Keratinocyte (primary cell): ENCODE measurements at places on chromosomes 2 and 18. TPM values are rescaled to one million over a fixed set of nuclear protein-coding genes. Genes with fewer than 3 reads are reported as not detected.

EGR4 gene
- not detected in 3 replicates for polyA plus RNA-seq

DNA sequence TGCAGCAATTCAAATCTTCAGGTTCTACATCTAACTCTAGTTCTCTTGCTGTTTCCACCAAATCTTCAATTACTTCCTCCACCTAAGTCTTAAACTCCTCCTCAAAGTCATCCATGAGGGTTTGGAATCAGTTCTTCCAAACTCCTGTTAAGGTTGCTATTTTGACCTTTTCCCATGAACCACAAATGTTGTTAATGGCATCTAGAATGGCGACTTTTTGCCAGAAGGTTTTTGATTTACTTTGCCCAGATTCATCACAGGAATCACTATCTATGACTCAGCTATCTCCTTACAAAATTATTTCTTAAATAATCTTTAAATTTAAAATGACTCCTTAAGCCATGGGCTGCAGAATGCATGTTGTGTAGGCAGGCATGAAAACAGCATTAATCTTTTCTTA lies 368.9 kb upstream of the TNP1 start:
- no peak for DNase-seq

PLGLB1 gene
- 0.10 to 0.38 TPM (median 0.11 TPM) in 3 replicates for polyA plus RNA-seq

FAM124B gene
- 0.03 to 0.04 TPM (median 0.03 TPM) in 3 replicates for polyA plus RNA-seq

DNA sequence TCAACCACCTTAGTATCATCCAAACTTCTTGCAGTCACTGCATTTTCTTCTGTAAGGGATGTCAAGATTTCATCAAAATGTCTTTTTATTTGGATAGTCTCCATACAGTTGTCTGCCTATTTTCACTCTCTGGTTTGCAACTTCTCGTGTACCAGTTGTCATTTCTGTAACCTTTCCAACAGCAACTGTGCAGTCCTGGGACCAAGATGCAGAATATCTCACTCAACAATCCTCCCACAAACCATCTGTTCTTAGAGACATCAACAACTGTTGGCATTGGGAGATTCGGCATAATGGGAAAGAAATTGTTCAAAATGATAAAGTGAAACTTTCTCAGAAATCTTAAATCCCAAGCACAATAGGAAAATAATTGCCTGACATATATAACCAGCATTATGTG lies 933.6 kb upstream of the SLC39A10 start:
- DNase-seq = no peak

DNA sequence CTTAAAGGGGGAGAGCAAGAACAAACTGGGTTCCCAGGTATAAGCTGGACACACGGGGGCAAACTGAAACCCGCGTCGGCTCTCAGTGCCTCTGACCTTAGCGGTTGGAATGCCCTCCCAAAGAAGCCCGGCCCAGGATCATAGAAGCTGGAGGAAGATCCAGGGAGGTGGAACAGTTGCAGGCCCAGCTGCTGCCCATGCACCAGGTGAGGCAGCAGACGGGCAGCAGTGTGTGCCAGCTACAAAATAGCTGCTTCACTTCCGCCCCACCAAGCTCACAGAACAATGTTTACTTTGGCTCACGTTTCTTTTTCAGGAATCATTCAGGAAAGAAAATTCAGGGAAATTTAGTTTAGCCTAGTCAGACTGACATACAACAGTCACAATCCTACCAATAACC lies 3.9 kb upstream of the ERMN start:
- no peak for DNase-seq

DNA sequence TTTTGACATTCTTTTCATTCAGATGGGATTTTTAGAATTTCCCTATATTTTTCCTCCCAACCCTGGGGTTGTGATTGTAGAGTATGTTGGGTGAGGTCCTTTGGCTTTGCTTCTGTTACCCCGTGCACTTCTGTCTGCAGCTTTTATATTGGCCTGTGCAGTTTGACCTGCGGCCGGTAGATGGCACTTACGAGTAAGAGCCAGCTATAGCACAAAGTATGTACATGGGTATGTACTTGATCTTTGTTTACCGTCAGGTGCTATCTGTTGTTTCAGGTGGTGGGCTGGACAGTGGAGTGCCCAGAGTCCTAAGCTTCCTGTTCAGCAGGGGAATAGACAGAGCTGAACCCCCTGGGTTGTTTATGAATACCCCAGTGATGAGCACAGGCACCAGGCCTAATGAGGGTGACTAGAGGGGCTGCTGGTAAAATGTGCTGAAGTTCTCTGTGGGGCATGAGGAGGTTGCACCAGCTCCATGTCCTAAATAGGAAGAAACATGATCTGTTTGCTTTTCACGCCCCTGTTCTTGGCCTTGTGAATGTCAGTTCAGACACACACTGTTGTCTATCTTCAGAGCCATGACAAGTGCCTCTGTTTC lies 58.9 kb upstream of the THUMPD2 start:
- DNase-seq = peak; percentile 21

DNA sequence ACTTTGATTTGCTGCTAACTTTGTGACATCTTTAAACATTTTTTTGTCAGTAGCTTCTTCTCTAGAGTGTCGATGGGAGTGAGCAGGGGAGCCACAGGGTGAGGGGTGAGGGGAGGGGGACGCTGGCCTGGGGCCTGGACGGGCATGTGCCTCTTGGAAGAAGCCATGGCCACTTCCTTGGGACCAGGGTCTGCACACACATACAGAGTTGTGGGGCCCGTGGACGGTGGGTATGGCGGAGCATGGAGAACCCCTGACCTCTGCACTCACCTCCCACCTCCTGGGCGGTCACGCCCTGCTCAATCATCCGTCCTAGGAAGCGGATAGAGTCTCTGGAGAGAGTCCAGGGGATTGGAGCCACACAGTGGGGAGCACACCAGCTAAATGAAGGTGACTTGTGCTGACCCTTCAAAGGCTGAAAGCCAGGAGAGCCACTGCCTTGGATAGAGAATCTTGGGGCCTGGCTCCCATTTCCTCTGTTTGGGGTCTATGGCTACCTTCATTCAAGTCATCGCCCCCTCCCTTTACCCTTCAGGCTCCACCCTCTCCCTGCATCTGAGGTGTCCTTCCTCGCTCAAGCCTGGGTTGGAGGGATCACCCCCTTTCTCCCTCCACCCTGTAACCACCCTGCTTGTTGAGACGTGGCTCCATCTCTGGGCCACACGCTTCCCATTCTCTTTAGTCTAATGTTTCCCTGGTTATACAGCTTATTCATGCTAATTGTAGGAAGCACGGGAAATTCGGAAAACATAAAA lies 63.9 kb upstream of the HAAO start:
- DNase-seq = no peak

DNA sequence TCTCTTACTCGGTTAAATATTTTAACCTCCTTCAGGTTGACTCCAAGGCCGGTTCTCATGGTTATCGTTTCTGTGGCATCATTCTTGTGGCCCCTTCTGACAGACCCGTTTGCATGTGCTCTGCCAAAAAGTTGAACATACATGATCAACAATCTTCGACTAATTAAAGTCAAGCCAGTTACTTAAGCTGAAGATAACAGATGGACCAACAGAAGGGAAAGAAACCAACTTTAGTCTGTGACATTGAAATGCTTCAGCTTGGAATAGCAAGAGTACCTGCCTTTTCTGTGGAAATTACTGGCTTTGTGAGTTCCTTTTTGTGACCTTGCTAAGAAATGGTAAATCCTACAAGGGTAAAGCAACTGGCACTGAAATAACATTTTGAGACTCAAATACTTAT lies 1429.1 kb downstream of the LRP1B start:
- DNase-seq = no peak
